IMR-90 (cell line): ENCODE measurements at places on chromosomes 13 and 19.

GRCh38 chr13:80340651-80341100 lies 250 bp downstream of the SPRY2 start:
- peak; percentile 70 for DNase-seq

DNA sequence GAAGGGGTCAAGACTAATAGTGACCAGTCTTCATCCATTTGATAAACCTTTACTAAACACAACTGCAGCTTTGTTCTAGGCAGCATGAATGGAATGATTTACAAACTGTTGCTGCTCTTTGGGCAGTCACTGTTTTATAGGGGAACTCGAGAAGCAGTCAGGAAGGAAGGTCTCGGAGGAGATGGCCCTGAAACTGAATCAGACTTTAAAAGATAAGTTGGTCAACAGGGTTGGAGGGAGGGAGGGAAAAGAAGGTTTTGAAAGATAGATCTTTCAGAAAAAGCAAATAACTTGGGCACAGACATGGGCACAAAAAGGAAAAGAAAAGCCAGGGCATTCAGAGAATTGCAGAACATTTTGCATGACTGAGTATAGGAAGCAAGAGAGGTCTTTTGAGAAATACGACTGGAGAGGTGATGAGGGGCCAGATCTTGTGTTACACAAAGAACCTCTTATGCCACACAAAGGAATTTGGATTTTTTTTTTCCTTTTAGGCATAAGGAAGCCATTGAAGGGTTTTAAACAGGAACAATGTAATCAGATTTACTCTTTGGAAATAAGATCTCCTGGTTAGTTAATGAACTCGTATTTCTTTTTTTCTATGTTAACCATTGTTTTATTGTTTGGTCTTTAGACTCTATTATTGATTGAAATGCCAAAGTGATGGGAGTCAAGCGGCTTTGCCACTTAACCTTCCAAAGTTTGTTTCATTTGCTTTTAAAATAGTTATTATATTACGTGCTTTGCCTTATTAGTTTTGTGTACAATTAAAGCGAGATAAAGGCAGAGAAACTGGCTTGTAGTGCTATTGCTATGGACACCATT lies 37.5 kb upstream of the SACS start:
- DNase-seq = no peak

DNA sequence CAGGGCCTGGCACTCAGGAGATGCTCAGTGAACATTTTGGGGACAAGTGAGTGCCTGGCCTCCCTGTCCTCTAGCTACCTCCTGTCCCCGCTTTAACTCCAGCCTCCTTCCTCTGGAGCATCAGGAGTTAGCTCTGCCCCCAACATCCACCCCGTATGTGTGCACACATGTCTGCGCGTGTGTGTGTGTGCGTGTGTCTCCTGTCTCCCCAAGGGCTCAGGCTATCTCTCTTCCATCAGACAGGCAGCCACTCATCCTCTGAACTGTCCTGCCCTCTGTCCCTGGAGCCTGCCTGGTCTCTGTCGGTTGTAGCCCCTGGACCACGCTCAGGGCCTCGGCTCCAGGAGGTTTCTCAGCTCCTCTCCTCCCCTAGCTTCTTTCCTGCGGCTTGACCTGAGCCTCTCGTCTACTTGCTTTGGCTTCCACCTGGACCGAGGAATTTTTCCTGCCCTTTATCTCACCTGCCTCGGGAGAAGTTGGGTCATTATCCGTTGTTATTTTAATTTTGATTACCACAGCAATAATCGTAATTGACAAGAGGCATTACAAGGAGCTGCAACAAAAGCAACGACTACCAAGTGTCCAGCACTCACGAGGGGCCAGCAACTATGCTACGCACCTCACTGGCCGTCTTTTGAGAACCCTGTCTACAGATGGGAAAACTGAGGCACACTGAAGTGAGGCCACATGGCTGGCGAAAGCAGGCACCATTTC lies 32.0 kb upstream of the ASF1B start:
- DNase-seq = no peak

- no peak for DNase-seq
Observed at GRCh38 chr13:95195146-95195545, 106.1 kb downstream of the ABCC4 start.

- DNase-seq = no peak
Observed at GRCh38 chr13:99087954-99088491, 110.2 kb upstream of the DOCK9 start.

DNA sequence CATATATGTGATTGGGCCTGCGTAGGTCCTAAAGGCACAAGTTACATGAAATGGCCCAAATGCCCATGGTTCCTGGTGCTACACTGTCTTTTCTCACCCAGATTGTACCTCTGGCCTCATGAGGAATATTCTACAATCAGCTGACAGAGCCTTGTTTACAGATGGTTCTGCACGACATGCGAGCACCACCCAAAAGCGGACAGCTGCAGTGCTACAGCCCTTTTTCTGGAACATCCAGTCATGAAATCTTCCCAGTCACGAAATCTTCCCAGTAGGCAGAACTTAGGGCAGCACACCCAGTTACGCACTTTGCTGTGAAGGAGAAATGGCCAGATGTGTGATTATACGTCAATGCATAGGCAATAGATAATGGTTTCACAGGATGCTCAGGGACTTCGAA lies 7.7 kb upstream of the ELF1 start:
- DNase-seq = no peak

- DNase-seq = no peak
Observed at GRCh38 chr19:56508290-56508778, 679 bp downstream of the ZNF471 start.

- no peak for DNase-seq
Observed at GRCh38 chr13:95391785-95392184, 90.5 kb upstream of the ABCC4 start.

- no peak for DNase-seq
Observed at GRCh38 chr13:80900561-80900960, 559.6 kb upstream of the SPRY2 start.

- peak; percentile 63 for DNase-seq
Observed at GRCh38 chr13:31896427-31896826, 135.1 kb upstream of the FRY start.

DNA sequence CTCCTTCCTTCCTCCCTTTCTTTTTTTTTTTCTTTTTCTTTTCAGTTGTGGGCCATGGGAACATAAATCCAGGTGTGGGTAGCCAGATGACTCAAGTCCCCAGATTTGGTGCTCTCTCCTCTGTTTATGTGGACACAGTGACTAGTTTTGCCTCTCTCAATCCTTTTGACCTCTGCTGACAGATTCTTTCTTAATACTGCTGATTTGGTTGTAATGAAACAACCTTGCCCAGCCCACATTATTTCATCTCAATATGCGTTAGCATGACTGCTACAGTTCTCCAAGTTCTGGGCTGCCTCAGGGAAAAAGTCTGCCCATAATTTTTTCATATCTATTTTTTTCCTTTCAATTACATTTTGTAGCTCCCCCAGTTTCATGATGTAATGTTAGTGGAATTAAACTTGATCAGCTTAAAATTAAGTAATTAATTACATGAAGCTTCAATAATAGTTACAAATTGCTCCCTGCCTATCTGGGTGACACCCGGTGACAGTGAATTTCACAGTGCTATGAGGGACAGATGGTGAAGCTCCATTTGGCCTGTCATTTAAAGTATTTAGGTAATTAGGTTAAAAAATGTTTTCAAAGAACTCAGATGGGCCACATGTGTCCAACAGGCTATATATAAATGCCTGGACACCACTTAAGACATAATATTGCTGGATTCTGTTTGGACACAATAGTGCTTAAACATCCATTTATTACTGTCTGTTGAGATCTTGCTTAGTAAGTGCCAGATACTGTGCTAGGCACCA lies 118.8 kb upstream of the FRY start:
- no peak for DNase-seq

GRCh38 chr13:99949679-99950413 lies 21.7 kb downstream of the ZIC5 start:
- no peak for DNase-seq

GRCh38 chr19:13132471-13133180 lies 14.6 kb downstream of the NACC1 start:
- DNase-seq = peak; percentile 79

DNA sequence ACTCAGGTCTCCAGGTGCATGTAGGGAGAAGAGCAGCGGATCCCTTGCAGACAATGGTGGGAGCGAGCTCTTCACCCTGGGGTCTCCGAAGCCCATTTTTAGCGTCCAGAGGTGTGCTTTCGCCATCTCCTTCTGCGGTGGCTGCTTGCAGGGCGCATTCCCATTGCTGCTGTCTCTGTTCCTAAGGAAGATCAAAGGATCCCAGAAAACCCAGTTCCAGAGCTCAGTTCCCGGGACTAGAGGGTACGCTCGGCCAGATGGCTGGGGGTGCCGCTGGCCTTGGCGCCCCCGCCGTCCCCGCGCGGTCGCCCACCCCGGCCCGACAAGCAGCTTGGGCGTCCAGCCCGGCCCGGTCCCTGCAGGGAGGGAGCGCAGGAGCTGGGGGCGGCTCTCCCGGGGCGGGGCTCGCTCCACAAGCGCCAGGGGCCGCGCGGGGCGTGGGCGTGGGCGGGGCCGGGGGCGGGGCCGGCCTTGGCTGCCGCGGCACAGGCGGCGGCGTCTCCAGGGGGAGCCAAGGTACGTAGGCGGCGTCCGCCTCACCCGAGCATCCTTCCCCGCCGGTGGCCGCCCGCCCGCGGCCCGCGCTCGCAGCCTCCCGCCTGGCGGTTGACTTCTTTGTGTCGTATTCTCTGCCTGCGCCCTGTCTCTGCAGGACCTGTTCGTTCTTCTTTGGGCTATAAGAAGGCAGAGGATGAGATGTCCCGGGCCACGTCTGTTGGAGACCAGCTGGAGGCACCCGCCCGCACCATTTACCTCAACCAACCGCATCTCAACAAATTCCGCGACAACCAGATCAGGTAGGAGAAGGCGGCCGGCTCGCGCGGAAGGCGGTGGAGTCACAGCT lies 96.8 kb downstream of the ATP8A2 start:
- DNase-seq = no peak

- DNase-seq = peak; percentile 22
Observed at GRCh38 chr13:83515268-83516015, 366.8 kb downstream of the SLITRK1 start.

DNA sequence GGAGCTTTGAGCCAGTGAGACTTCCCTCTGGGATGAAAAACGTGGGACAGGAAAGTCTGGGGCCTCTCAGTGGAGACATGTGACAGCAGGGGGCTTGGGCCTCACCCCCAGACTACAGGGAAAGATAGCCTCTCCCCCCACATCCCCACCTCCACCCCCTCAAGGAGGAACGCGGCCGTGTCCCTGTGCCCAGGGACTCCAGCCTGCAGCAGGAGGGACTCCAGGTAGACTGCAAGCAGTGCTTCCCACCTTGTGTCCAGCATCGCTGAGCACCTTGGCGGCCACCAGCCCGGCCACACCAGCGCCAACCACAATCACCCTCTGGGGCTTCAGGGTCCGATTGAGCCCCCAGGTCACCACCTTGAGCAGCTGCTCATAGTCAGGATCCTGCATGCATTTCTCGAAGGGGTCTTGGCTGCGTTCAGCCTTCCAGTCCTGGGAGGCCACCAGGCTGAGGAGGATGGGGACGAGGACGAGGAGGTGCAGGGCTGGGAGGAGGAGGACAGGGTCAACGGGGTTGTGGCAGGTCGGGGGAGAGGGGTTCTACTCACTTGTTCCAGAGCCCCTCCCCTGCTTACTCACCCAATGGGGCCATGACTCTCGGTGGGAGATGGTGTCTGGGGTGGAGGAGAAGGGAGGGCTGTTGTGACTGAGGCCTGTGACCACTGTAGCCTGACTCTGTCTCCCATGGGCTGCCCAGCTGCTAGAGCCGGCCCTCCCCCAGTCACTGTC lies 955 bp downstream of the IL4I1 start:
- DNase-seq = no peak
